ENCODE measurements at places on chromosomes 11 and 22.

DNA sequence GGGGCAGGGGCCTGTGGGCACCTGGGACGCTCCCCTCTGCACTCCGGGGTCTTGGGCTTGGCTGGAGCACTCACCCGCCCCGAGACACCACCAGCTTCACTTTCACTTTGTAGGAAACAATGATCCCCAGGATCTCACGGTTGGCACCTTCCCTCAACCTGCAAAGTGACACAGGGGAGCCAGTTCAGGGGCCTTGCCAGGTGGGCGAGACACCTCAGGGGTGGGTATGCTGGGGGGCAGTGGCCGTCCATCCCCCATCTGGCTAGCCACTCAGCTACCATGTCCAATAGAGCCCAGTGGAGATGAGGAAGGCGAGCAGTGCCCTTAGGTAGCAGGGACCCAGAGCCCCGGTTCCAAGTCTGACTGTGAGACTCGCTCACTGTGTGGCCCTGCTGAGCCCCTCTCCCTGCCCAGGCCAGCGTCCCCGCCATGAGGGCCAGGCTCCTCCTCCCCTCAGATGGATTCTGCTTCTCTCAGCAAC, 32.3 kb downstream of the TPBGL start:
- no peak for DNase-seq

- DNase-seq: no peak
Observed at GRCh38 chr22:46002757-46003270, 25.9 kb upstream of the WNT7B start.

- no peak for DNase-seq
Observed at GRCh38 chr11:3955299-3955665, 99.8 kb downstream of the STIM1 start.

- DNase-seq: no peak
Observed at GRCh38 chr22:31342389-31343140, 3.6 kb downstream of the PATZ1 start.

DNA sequence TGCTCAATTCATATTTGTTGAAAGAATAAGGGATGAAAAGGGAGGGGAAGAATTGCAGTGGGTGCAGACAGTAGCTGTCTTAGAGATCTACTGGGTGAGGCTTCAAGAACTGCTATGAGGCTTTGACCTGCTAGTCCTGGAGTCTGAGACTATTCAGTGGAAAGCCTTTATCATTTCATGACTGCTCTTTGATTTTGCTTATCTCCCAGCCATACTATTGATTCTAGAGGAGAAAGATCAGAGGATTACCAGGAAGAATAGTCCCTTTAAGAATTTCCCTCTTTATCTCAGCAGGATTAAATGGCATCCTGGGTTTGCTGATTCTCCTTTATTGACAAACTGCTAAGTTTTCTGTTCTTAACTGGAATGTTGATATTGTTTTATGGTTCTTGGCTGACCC, 107.5 kb upstream of the SORL1-AS1 start:
- DNase-seq: no peak

GRCh38 chr11:37727371-37727770, 1129.3 kb upstream of the RAG2 start:
- DNase-seq: no peak

GRCh38 chr11:46277622-46278386, at the start of gene CREB3L1:
CREB3L1 (plus strand) TSS chr11:46277662; CDS start chr11:46278112, 450 bp downstream.
- peak; percentile 48 for DNase-seq
